Activated CD8-positive, alpha-beta T cell treated with anti-CD3 and anti-CD28 coated beads for 36 hours (primary cell): ENCODE measurements at places on chromosomes 16 and 17. TPM values are rescaled to one million over a fixed set of nuclear protein-coding genes. Genes with fewer than 3 reads are reported as not detected.

Gene SPATA22
- not detected for total RNA-seq

Gene ZBTB4
- 24.6 TPM for total RNA-seq

Gene RNF227
- 5.1 TPM for total RNA-seq

Gene PIRT
- not detected for total RNA-seq

Gene DHX40
- total RNA-seq, result 24.7 TPM

Gene NAA38
- 77.2 TPM for total RNA-seq

Gene CTRB1
- not detected for total RNA-seq

DNA sequence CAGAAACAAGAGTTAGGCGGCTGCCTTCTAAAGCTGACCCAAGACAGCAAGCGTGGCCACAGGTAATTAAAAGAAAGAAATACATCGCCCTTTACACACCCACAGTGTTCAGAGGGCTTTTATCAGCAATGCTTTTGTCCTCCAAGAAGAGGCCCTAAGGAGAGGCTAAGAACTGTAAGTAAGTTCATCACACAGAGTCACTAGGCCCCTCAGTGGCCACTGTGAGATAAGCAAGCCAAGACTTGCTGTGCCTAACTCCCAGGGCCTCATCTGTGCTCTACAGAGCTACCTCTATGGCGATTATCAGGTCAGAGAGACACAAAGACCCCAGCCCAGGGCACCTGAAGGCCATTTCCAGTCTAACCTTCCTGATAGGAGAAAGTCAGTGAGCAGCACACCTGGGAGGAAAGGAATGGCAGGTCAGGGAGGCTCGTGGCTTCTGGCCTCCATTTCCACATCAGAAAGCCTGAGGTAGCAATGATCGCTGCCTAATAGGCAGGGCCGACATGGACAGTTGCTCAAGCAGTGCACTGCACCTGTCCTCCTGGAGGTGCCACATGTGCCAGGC lies 545.2 kb upstream of the CDH11 start:
- H3K27me3 ChIP-seq, result no peaks in the 10 kb centered on the region
- H3K4me3 ChIP-seq, result no peak overlapping the region
- no peaks in the 10 kb centered on the region for H3K36me3 ChIP-seq
- no peak for DNase-seq

GRCh38 chr16:68704232-68704867 lies 32.7 kb upstream of the CDH1 start:
- no peak overlapping the region for H3K27ac ChIP-seq
- H3K27me3 ChIP-seq, result no peaks in the 10 kb centered on the region
- H3K4me3 ChIP-seq, result no peak overlapping the region
- peak; percentile 77 for DNase-seq

DNA sequence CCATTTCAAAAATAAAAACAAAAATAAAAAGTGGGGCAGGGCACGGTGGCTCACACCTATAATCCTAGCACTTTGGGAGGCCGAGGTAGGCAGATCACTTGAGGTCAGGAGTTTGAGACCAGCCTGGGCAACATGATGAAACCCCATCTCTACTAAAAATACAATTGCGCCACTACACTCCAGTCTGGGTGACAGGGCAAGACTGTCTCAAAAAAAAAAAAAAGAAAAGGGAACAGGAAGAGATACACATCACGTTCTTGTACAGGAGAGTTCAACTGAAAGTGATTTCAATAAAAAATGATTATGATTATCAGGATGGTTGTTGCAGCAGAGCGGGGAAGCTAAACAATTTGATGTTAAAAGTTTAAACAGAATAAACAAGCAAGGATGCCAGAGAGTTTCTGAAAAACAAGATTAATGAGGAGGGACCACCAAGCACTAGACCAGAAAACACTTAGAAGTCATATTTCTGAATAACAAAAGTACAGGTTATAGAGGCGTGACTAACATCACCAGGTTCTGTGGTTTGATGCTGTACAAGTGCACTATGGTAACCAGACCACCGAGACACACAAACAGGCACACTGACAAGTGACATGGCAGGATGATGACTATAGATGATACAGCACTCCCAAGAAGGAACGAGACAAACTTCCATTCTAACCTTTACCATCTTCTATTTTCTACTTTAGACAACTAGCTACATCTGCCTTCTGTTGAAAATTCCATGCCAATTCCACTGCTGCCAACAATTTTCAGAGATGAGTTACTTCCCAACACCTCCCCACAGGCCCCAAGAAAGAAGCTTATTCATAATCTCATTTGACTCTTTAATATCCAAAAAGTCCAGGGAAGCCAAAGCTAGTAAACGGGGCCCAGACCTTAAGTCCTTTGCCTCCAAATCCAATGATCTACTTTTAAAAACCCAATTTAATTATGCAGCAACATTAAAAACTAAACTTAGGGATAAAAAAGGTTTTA lies 11.8 kb downstream of the DNAJA2 start:
- H3K4me1 ChIP-seq, result peaks cover 34% of the 10 kb centered on the region
- peak overlapping the region; percentile 9 for H3K4me3 ChIP-seq
- peak overlapping the region; percentile 91 for H3K27ac ChIP-seq
- DNase-seq, result peak; percentile 75

- no peak overlapping the region for H3K4me3 ChIP-seq
- H3K27me3 ChIP-seq, result peaks cover 20% of the 10 kb centered on the region
These were observed 3.0 kb upstream of the ITPRIPL2 start for GRCh38 chr16:19110537-19111360.

GRCh38 chr17:7835814-7836595 lies 2.0 kb downstream of the KDM6B start:
- peak overlapping the region; percentile 83 for H3K4me3 ChIP-seq
- no peaks in the 10 kb centered on the region for H3K27me3 ChIP-seq
- H3K36me3 ChIP-seq, result peaks cover 13% of the 10 kb centered on the region
- DNase-seq, result peak; percentile 70

- no peak for DNase-seq
- H3K4me3 ChIP-seq, result no peak overlapping the region
- H3K36me3 ChIP-seq, result no peaks in the 10 kb centered on the region
- no peaks in the 10 kb centered on the region for H3K4me1 ChIP-seq
- H3K27me3 ChIP-seq, result peaks cover 2% of the 10 kb centered on the region
These were observed 147.2 kb downstream of the RBFOX3 start for GRCh38 chr17:79463421-79464317.

DNA sequence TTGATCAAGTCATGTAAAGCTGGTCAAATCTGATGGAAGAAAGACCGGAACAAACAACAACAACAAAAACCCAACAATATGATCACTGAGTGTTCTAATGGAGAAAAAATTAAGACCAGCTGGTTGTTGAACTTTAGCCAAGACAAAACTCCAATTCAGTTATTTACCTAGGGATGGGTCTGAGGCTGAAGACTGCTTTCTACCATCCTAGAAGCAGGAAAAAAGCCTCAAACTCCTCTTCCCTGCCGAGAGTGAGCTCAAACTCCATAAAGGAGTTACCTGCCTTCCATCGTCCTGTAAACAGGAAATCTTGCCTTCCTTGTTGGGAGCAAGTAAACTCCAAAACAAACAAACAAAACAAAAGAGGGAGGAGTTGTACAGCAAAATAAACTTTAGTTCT lies 23.1 kb upstream of the TMEM98 start:
- H3K27me3 ChIP-seq, result peaks cover 14% of the 10 kb centered on the region
- no peak overlapping the region for H3K4me3 ChIP-seq
- peaks cover 13% of the 10 kb centered on the region for H3K4me1 ChIP-seq
- H3K27ac ChIP-seq, result no peak overlapping the region
- H3K36me3 ChIP-seq, result no peaks in the 10 kb centered on the region

DNA sequence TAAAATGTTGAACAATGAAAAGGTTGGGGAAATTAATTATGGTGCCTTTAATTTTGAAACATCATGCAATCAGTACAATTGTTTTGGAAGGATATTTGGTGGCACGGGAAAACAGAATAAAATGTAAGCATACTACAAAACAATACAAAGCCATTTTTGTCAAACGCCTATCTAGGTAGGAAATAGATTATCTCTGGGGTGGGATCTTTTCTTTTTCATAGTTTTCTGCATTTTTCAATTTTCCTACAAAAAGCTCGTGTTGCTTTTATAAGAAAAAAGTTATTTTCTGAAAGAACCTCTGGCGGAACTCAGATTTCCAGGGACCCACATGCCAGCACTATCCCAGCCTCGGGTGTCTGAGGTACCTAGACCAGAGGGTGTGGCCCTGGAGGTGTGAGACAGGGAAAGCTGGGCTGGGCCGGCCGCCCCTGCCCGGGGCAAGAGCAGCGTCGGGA lies 961 bp upstream of the MAP3K3 start:
- H3K4me3 ChIP-seq, result peak overlapping the region; percentile 84
- peaks cover 2% of the 10 kb centered on the region for H3K36me3 ChIP-seq
- H3K27me3 ChIP-seq, result no peaks in the 10 kb centered on the region
- no peak for DNase-seq

DNA sequence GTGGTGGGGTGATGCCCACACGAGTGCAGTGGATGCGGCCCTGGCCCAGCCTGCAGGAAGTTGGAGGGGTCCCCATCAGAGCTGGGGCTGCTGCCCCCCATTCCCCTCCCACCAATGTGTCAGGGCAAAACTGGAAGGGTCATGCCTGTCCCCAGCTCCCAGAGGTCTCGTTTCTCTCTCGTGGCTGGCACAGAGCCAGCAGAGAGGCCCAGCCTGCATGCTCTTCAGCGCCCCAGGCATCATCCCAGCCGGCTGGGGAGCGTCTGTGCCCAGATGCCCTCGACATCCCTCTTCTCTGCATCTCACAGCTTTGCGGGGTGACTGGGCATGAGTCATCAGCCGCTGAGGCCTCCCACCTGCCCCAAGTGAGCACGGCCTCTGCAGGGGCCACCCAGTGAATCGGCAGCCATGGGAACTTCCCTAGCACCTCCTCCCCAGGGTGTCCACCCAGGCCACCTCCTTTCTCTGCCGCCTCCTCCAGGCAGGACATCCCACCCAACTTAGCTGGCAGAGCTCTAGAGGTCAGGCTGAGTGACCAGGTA lies 9.8 kb upstream of the CSNK1D start:
- no peaks in the 10 kb centered on the region for H3K27me3 ChIP-seq
- peaks cover 23% of the 10 kb centered on the region for H3K4me1 ChIP-seq
- peak overlapping the region; percentile 52 for H3K27ac ChIP-seq
- no peaks in the 10 kb centered on the region for H3K36me3 ChIP-seq

DNA sequence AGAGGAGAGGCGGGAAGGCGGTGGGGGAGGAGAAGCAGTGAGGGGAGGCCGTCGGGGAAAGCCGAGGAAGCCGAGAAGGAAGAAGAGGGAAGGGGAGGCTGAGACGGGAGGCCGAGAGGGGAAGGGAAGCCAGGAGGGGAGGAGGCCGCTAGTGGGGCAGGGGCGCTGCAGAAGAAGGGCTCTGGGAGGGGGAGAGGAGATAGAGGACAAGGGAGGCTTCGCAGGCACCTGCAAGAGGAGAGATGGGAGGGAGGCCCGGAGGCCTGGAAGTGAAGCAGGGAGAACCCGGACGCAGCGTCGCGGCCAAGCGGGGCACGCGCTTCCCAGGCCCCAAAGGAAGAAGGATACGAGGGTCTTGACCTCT lies 2.3 kb downstream of the C17orf58 start:
- DNase-seq, result no peak
- H3K4me3 ChIP-seq, result peak overlapping the region; percentile 78
- peak overlapping the region; percentile 86 for H3K27ac ChIP-seq
- peaks cover 6% of the 10 kb centered on the region for H3K36me3 ChIP-seq
- H3K4me1 ChIP-seq, result peaks cover 29% of the 10 kb centered on the region

DNA sequence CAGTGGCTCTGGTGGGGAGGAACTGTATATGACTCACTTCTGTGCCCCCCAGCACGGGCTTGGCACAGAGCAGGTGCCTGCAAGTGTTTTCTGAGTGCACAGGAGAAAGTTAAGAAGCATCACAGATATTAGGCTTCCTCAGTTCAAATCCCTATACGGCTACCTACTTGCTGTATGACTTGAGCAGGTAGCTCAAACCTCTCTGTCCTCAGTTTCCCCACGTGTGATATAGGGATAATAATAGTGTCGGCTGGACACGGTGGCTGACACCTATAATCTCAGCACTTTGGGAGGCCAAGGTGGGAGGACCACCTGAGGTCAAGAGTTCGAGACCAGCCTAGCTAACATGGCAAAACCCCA lies 95.7 kb downstream of the C16orf78 start:
- no peak for DNase-seq
- H3K27me3 ChIP-seq, result no peaks in the 10 kb centered on the region
- H3K4me1 ChIP-seq, result peaks cover 6% of the 10 kb centered on the region
- no peak overlapping the region for H3K4me3 ChIP-seq
- no peak overlapping the region for H3K27ac ChIP-seq

- no peaks in the 10 kb centered on the region for H3K36me3 ChIP-seq
- H3K27ac ChIP-seq, result no peak overlapping the region
- DNase-seq, result peak; percentile 11
These were observed 102.4 kb downstream of the CCT6B start for GRCh38 chr17:34858591-34859565.

DNA sequence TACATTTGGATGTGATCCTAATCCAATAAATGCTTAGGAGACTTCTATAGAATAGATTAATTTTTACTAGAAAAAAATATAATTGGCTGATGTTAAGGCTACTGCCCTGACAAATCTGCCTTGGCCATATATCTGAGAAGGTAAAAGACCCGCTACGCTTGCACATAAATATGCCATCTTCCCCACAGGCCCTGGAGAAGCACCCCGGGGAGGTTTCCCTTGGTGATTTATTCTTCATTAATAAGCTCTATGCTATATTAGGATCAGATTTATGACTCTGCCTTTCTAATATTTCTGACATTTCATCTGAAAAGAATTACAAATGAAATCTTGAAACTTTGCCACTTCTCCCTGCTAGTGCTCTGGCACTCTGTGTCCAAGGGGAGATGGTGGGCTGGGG lies 27.4 kb upstream of the MEOX1 start:
- no peak overlapping the region for H3K27ac ChIP-seq
- H3K4me1 ChIP-seq, result no peaks in the 10 kb centered on the region
- no peaks in the 10 kb centered on the region for H3K27me3 ChIP-seq
- no peak overlapping the region for H3K4me3 ChIP-seq
- H3K36me3 ChIP-seq, result no peaks in the 10 kb centered on the region

- H3K27me3 ChIP-seq, result no peaks in the 10 kb centered on the region
- peak; percentile 32 for DNase-seq
- peaks cover 39% of the 10 kb centered on the region for H3K4me1 ChIP-seq
- H3K27ac ChIP-seq, result peak overlapping the region; percentile 83
These were observed 3.0 kb downstream of the ARHGDIA start for GRCh38 chr17:81867991-81868673.

DNA sequence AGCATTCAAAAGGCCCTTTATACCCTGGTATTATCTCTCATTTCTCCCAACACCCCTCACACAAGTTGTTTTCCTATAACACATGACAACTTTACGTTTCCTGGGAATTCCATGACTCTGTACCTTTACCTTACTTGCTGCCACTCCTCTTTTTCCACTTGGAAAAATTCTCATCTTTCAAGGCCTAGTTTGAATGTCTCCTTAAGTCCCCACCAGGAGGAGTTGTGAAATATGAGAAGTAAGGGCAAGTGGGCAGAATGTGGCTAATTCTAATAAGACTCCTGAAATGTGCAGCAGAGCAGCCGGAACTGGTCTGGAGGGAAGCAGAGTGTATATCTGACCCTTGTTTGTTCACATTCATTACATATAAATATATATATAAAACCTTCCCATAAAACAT lies 39.7 kb downstream of the BRCA1 start:
- no peak overlapping the region for H3K27ac ChIP-seq
- no peaks in the 10 kb centered on the region for H3K4me1 ChIP-seq
- DNase-seq, result no peak

DNA sequence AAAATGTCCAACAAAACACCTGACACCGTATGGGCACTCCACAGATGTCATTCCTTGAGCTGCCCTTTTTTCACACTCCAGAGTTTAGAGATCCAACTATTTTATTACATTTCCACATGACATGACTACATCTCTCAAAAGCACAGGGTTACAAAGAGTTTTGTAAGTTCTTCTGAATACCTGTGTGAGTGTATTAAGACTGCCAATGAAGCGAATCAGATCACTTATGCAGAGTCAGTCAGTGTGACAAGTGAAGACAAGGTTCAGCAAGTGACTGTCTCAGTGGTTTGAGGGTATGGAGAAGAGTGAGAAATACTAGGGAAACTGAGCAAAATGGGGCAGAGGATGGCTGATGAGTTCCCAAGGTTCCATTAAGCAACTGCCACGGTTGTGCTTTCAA lies 8.4 kb downstream of the SDR42E1 start:
- H3K36me3 ChIP-seq, result peaks cover 28% of the 10 kb centered on the region
- H3K4me3 ChIP-seq, result no peak overlapping the region
- H3K4me1 ChIP-seq, result no peaks in the 10 kb centered on the region
- no peak overlapping the region for H3K27ac ChIP-seq
- no peaks in the 10 kb centered on the region for H3K27me3 ChIP-seq
